ENCODE measurements at places on chromosomes 13 and 19.

DNA sequence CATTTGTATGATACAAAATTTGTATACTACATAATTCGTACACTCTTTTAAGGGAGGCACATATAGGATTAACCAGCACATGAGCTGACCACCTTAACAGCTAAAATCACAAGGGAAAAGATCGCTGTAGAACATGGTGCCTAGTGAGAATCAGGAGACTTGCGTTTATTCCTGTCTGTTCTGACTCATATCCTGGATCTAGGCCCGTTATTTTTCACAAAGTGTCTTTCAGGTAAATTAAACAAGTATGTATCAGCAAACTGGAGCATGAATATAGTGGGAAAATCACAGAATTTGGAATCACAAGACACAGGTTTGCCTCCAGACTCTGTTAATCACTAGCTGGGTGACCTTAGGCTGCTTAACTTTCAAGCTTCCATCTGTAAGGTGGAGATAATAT, 47.5 kb upstream of the ESD start:
- DNase-seq, result no peak

- DNase-seq, result no peak
Measured at GRCh38 chr19:18424122-18424889, 5.1 kb downstream of the SSBP4 start.

DNA sequence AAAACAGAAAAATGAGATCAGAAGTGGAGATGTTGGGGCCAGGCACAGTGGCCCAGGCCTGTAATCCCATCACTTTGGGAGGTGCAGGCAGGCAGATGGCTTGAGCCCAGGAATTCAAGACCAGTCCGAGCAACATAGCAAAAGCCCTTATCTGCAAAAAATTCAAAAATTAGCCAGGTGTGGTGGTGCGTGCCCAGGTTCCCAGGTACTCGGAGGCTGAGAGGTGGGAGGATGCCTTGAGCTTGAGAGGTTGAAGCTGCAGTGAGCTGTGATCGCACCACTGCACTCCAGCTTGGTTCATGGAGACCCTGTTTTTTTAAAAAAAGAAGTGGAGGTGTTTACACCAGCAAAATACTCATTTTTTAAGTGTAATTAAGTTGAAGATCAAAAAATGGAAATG, 6.6 kb upstream of the ZFP36 start:
- no peak for DNase-seq

GRCh38 chr13:29484236-29484635, 111.3 kb downstream of the SLC7A1 start:
- no peak for DNase-seq

DNA sequence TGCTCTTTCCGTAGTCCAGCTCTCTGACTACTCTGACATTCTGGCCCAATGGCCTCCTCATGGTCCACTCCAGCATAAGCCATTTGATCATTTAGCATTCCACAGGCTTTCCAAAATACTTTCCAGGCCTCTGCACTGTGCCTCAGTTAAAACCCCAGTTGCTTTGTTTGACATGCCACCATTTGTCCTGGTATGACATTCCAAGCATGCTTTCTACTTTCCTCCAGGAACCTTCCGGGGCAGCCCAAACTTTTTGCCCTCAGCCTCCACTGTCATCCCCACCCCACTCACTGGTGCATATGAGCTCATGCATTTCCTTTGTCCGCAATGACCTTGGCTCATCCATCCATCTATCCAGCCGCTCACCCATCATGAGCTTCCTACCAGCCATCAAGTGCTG, 41.8 kb upstream of the WASF3 start:
- DNase-seq, result no peak

- DNase-seq, result peak; percentile 65
Measured at GRCh38 chr19:45472563-45473366, 5.0 kb downstream of the FOSB start.

DNA sequence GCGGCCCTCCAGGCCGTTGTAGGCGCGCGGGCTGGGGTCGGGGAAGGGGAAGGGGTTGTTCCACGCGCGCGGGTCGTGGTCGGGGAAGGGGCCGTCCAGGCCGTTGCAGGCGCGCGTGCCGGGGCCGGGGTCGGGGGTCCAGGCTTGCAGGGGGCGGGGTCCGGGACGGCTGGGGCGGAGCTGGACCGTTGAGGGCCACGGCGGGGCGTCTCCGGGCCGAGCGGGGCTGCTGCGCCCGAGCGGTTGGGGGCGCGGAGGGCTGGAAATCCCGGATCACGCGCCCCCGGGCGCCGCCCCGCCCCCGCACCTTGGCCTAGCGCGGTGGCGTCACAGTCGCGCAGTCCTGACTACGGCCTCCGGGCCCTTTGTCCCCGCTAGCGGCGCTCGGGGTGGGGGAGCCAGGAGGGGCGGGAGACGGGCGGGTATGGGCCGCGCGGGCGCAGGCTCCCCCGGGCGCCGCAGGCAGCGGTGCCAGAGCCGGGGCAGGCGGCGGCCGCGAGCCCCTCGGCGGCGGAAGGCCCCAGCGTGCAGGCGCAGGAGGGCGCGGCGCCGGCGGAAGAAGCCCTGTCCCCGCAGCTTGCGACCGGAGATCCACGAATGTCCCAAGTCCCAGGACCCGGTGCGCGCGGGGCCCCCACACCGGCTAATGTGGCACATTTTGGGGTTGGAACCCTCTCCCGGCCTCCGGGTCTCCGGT, 665 bp downstream of the GPX4 start:
- peak; percentile 85 for DNase-seq

DNA sequence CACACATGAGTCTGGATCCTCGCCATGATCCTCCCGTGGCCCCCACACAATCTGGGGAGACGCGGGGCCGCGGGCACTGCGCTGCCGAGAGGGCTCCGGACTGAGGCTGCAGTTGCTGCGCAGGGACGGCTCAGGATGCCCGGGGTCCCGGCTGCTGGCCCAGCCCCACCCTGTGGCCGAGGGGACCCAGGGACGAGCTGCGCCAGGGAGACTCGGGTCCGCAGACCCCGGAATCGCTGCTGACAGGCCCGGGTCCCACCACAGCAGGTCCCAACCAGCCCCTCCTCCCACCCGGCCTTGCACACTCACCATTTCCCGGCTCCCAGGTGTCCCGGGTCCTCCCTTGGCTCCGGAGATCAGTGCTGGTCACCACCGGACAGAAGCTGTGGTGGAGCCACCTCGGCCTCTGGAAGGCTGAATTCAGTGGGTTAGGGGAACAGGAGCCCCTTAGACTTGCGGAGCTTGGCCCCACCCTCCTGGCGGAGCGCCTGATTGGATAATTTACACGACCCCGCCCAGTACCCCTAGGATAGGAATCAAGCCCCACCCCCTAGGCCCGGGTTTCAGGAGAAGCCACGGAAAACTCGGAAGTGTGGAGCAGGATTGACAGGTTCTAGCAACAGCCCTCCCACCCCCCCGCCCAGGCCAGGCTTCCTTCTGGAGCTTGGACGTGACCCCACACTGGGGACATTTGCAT, 57.4 kb downstream of the ZNF44 start:
- DNase-seq, result no peak

DNA sequence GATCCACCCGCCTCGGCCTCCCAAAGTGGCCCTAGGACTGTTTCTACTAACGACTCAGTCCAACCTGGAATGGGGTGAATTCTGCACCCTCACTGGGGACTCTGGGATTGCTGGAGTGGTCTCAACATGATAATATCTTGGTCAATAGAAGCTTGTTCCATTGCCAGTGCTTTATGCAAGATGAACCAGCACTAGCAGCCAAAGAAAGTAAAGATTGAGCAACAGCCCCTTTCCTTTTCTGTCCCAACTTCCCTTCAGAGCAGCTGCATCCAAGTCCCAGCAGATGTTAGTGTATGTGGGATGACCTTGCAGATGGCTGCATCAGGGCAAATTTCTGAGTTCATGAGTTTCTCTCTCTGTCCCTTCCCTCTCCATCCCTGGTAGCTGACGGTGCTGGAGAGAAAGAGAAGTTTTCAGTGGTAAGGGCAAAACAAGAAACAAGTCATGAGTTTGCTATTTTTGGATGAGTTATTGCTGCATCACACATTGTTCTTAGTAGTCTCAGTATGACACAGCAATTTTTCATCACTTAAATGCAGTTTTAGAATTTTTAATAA, 183.6 kb upstream of the EDNRB start:
- DNase-seq, result peak; percentile 83

DNA sequence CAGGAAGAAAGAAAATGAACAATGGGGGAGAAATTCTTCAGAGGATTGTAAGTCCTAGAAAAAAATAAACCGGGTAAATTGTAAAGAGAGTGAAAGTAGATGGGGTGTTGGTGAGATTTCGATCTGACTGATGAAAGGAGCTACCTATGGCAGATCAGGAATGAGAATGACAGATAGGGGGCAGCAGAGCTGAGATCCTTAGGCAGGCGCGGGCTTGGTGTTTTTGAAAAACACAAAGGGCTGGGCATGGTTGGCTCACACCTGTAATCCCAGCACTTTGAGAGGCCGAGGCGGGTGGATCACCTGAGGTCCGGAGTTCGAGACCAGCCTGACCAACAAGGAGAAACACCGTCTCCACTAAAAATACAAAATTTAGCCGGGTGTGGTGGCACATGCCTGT, 1468.6 kb upstream of the SLC10A2 start:
- no peak for DNase-seq

DNA sequence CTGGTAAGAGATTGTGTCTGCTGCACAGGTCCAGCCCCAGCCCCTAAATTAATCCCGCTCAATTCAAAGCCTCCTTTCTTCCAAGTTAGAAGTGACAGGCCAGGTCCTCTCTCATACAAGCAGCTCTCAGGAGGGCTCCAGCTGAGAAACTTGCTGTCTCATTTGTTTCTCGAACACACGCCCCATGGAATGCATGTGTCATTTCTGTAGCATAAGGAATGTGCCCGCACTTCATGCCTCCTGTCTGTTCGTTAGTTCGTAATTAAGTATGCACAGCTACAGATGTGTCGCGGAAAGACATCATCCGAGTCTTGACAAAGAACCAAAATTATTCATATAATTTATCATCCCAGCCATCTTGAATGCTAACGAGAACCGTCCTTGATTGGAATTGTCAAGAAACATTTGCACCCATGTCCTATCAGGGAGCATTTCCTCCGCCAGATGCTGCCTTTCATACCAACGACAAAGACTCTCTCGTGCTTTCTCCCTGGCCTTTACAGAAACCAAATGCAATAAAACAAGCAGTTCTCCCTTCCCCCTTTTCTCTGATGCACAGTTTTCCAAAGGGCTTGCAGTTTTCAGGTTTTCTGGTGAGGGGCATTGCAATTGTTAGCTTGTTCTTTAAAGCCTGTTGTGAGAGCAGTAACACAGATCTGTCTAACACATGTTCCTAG, 133.5 kb downstream of the UQCRFS1 start:
- DNase-seq, result no peak

DNA sequence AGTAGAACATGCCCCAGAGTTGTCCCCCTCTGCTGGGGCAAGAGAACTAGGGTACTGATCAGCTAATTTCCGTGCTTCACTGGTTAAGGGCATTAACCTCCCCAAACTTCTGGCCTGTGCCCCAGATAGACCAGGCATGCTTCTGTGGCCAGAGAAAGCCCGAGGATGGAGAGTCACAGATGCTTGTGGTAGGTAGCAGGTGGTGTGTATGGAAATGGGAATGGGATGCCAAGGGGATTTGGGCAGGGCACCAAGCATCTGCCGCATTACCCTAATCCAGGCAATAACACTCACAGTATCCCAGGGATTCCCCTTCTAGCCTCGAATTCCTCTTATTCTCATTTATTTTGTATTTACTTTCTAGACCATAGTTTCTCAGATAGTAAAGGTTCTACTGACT, 124.8 kb upstream of the KLF12 start:
- DNase-seq, result no peak

- DNase-seq, result no peak
Measured at GRCh38 chr13:24223341-24224231, 63.1 kb downstream of the SPATA13 start.

DNA sequence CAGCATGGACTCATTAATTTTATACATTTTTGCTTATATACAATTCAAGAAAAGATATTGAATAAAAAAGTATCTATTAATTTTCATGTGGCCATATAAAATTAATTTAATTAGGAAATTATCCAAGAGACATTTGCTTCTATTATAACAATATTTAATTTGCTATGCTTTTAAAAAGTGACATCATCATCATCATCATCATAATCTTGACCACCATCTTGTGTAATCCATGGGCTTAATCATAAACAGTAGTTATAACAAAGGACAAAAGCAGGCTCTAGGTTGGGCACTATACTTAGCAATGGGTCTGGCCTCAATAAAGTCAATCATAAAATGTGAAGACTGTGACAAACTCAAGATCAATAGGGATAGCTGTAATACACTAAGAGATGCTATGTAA, 1031.6 kb downstream of the SLITRK1 start:
- no peak for DNase-seq

DNA sequence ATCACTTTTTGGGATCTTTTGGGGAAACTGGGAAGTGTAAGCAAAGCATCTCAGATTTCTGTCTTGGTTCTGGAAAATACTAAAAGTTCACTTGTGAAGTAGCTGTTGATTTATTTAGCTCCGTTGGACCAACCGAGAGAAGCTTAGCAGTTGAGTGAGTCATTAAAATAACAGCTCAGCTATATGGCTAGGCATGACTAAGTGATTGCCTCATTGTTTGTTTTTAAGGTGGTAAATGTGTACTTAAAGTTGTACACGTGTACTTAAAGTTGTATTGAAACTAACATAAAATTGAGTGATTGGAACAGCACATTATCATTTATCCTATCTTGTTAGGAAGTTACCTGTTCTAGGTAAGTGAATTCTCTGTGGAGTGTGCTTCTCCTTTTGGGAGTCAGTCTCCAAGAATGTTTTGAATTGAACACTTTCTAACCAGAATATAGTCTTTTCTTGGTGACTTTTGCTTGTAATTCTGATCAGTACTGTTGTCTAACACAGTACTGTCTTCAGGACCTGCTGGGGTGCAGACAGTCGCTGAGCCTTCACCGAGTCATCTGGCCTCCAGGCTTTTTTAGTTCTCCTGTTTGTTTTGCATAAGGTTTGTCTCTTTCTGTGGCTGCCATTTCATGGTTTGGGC, 2.9 kb upstream of the DCUN1D2 start:
- peak; percentile 95 for DNase-seq

DNA sequence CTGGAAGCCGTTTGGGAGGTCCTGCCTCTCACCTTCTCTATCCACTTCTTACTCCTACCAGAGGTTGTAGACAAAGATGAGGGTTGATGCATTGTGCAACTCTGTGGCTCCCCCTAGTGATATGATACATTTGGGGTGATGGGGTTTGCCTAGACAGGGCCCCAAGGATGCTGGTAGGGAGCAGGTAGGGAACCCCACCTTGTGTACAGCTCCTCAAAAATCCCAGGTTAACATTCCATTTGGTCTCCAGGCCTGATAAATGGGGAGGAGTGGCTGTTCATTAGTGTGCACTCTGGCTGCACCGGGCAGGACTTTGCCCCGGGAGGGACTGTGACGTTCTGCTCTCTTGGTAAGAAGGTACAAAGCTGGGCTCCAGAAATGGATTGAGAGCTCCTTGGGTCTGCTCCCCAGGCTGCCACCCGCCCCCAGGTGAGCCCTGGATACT, 19.2 kb downstream of the SIGLEC8 start:
- peak; percentile 33 for DNase-seq

- DNase-seq, result no peak
Measured at GRCh38 chr13:44148159-44148914, 225.3 kb upstream of the SERP2 start.

GRCh38 chr13:79846386-79846785, 365.4 kb downstream of the NDFIP2 start:
- DNase-seq, result no peak

- no peak for DNase-seq
Measured at GRCh38 chr19:2636141-2636896, 66.2 kb downstream of the GNG7 start.

- no peak for DNase-seq
Measured at GRCh38 chr19:35106898-35107541, 8.6 kb upstream of the FXYD3 start.

GRCh38 chr19:6752256-6753177, 13.0 kb downstream of the TRIP10 start:
- no peak for DNase-seq

- no peak for DNase-seq
Measured at GRCh38 chr13:112027250-112027649, 39.7 kb upstream of the SOX1 start.
